ENCODE measurements at places on chromosomes 1 and 21. TPM values are rescaled to one million over a fixed set of nuclear protein-coding genes. Genes with fewer than 3 reads are reported as not detected.

DNA sequence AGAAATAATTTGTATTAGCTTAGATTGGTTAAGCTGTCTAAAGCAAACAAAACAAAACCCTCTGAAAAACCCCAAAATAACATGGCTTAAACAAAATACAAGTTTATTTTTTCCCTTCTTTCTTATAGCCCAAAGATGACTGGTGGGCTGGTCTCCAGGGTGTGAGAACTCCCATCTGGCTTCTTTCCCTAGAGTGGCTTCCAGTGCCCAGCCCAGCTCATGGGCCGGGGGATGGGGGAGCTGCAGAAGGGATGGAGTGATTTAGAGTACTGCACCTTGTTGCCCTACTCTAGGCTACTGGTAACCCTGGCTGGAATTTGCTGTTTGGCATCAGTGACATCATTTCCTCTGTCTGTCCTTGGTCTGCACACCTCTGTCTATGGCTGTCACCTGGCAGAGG lies 223.0 kb downstream of the PBX1 start:
- no peaks in the 10 kb centered on the region for H3K27me3 ChIP-seq
- H3K4me3 ChIP-seq = no peak overlapping the region
- no peak for DNase-seq
- H3K36me3 ChIP-seq = no peaks in the 10 kb centered on the region

DNA sequence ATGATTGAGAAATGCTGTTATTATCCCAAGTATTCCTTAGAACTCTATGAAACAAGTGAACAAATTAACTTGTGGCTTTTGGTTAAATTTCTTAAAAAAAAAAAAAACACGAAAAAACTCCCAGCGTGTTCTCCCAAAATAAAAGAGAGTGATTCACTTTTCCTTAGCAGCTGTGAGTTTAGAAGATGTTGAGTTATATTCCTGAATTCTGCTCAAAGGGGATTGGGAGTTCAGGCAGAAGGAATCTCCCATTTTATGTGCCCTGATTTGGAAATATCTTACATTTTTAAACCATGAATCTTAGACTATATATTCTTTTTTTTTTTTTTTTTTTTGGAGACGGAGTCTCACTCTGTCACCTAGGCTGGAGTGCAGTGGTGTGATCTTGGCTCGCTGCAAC lies 34.3 kb downstream of the SMG7 start:
- H3K27me3 ChIP-seq = no peaks in the 10 kb centered on the region
- H3K4me3 ChIP-seq = no peak overlapping the region
- no peak overlapping the region for H3K27ac ChIP-seq

DNA sequence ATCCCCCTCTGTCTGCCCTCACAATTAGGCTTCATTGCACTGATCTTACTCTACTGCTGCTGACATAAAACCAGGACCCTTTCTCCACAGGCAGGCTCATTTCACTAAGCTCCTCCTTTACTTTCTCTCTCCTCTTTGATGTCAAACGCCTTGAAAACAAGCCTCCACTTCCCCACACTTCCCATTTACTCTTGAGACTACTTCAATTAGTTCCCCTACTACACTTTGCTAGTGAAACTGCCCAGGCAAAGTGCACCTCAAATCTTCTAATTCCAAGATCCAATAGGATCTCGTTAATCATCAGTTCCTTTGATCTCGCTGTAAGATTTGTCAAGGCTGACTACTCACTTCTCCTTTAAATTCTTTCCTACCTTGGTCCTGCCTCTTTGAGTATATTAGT lies 5.9 kb upstream of the CDC20 start:
- no peak for DNase-seq
- no peak overlapping the region for H3K4me3 ChIP-seq
- H3K27me3 ChIP-seq = no peaks in the 10 kb centered on the region
- peaks cover 4% of the 10 kb centered on the region for H3K4me1 ChIP-seq
- no peak overlapping the region for H3K27ac ChIP-seq

DNA sequence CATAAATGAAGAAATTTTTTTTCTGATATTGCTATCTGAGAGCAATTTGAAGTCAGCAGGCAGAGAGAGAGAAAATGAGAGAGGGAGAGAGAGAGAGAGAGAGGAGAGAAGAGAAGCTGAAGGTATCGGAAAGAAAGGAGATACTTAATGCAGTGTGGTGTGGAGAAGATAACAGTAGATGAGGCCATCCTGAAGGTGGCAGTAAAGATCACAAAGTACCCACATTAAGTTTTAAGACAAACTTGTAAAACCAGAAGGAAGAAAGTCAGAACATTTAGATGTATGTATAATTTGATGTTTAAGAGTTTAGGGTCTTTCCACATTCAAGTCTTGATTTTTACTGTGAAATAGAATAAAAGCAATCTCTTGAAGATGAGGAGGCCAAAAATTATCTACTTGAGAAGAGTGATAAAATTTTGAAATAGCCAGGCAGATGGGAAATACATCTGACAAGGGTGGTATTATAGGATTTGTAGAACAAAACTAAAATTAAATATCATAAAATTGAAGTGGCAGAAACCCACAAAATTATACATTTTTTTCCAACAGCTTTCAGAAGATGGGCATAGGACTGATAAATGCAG lies 1753.4 kb downstream of the MRPL39 start:
- no peak for DNase-seq
- no peaks in the 10 kb centered on the region for H3K36me3 ChIP-seq
- H3K4me3 ChIP-seq = no peak overlapping the region
- no peaks in the 10 kb centered on the region for H3K27me3 ChIP-seq

DNA sequence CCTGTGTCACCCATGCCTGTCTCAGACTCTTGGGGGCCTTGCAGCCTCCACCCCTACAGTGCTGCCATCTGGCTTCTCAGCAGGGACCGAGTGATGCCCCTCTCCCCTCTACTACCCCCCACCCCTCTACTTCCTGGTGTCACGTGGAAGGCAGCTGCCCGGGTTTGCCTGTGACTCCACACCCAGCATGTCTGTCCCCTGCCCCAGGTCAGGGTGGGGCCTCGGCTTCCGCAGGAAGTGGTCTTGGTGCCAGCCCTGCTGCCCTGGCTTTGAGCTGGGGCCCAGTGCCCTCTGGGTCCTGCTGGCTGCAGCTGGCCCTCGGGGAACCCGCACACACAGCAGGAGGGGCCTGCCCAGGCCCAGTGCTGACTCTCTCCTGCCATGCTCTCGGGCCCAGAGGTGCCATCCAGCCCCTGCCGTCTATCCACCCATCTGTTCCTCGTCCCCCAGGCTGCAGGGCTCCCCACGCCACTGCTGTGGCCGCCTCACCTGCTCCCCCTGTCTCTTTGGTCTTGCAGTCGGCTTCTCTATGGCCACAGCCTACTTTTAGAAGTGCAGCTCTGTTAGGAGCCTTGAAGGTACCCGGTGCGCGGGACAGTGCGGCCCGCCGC lies 24.0 kb downstream of the PLCH2 start:
- no peak overlapping the region for H3K4me3 ChIP-seq
- peaks cover 17% of the 10 kb centered on the region for H3K4me1 ChIP-seq
- H3K36me3 ChIP-seq = no peaks in the 10 kb centered on the region
- H3K27me3 ChIP-seq = no peaks in the 10 kb centered on the region
- DNase-seq = peak; percentile 38

The GFI1 gene
- total RNA-seq = 53.3 TPM

The SLC30A2 gene
- not detected for total RNA-seq

The ZBTB8B gene
- total RNA-seq = not detected
